Activated CD4-positive, alpha-beta T cell treated with anti-CD3 and anti-CD28 coated beads for 1 hour (primary cell): ENCODE measurements at places on chromosomes 12 and 14.

DNA sequence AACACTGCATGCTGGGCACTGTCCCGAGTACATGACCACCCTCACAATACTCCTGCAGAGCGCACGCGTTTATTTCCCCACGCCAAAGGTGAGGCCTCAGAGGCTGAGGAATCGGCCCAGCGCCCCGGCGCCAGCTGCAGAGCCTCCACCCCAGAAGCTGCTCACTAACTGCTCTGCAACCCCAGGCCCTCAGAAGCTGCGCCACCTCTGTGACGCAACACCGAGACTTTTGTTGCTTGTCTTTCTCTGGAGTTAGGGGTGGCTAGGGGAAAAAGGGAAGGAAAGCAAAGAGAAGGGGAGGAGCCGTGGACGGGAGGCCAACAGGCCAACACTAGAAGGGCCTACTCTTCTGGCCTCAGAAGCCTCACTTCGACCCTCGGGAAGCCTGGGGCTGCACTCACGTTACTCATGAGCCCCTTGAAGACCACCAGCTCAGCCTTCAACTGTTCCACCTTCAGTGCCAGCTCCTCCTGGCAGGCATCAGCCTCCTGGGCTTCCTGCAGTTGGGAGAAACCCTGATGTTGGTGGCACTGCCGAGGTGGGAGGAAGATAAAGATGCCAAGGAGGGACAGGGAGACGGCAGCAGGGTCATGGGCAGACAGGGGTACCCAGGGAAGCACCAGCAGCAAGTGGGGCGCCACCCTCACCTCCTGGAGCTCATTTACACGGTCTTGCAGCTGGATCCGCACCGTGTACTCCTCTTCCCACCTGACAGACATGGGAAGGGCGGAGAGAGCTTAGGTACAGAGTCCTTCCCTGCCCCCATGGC is 5.4 kb downstream of the IFFO1 start:
- DNase-seq = no peak

GRCh38 chr12:96812153-96812552 is 94.9 kb upstream of the NEDD1 start:
- DNase-seq = no peak

- DNase-seq = no peak
Measured at GRCh38 chr14:93736378-93737014, 51.8 kb downstream of the PRIMA1 start.

GRCh38 chr12:90262251-90262650 is 553.6 kb upstream of the ATP2B1 start:
- no peak for DNase-seq

- DNase-seq = no peak
Measured at GRCh38 chr12:116160883-116161458, 116.5 kb downstream of the MED13L start.

DNA sequence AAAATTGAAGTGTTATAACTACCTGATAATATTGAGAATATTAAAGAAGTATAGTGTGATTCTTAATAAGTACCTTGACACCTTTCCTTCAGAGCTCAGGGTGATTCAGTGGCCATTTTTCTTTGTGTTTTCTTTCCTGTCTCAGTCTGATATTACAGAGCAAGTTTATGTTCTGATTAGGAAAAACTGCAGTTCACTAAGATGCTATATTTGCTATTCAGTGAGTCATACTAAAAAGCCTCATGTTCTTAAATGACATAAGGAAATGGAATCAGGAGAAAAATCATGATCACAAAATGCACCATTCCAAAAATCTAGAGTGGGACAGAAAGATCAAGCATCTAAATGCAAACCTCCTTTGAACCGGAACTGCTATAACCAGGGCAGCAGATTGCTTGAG is 390.6 kb upstream of the ATP2B1 start:
- DNase-seq = no peak

DNA sequence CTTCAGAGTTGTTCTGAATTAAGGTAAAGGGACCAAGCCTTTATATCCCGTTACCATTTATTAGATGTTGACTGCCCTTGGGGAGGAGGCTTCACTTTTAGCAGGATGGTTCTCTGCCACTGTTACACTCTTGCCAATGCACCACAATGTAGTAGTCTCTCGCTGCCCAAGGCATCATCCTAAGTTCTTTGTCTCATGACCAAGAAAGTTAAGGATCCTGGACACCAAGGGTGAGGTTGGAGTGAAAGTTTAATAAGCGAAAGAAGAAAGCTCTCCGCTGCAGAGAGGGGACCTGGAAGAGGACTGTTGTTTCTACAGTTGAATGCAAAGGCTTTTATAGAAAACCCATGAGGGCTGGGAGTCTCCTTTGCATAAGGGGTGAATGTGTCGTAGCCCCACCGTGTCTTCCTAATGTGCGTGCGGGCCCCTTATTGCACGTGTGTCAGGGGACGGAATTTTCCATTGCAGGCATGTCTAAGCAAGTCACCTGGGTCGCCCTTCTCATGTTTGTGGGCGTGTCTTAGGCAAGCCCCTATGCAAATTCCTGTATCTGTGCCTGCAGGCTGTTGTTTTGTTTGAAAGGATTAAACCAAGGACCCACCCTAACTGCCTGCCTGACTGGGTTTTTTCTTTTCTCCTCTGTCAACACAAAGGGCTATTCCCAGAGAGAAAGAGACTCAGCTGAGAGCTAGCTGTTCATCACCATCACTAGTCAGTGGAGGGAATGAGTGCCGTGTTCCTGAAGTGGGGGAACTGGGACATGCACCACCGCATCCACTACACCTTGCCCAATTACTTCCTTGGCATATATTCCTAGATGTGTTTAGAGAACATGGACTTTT is 17.6 kb upstream of the RNASE1 start:
- no peak for DNase-seq

- DNase-seq = peak; percentile 97
Measured at GRCh38 chr12:56688129-56688845, at the start of gene PTGES3. TSS of gene PTGES3 (minus strand) at chr12:56688284. CDS start at chr12:56687999, 285 bp downstream.

GRCh38 chr12:130083002-130083401 is 79.3 kb upstream of the FZD10 start:
- no peak for DNase-seq

- DNase-seq = no peak
Measured at GRCh38 chr12:131366261-131366871, 344.5 kb upstream of the SFSWAP start.

GRCh38 chr12:128042825-128043224 is 224.1 kb upstream of the TMEM132C start:
- DNase-seq = no peak

DNA sequence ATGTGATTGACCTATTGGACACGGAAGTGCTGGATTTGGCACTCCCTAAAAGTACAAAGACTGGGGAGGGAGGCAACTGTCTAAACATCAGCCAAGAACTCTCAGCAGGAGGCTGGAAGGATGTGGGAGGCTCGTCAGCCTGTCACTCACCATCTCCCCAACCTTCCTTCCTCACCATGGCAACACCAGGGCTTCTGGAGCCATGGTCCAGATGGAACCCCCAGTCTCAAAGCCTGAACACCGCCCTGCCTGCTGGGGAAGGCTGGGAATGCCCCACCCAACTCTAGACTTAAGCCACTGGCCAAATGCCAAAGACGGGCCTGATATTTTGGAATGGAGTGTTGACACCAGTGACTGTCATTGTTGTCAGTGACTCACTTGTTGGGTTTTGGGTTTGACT is 55.3 kb downstream of the GALNT16 start:
- no peak for DNase-seq

- no peak for DNase-seq
Measured at GRCh38 chr12:8553088-8553627, 12.5 kb upstream of the CLEC4E start.

- no peak for DNase-seq
Measured at GRCh38 chr12:52969828-52970569, 21.1 kb downstream of the KRT18 start.

DNA sequence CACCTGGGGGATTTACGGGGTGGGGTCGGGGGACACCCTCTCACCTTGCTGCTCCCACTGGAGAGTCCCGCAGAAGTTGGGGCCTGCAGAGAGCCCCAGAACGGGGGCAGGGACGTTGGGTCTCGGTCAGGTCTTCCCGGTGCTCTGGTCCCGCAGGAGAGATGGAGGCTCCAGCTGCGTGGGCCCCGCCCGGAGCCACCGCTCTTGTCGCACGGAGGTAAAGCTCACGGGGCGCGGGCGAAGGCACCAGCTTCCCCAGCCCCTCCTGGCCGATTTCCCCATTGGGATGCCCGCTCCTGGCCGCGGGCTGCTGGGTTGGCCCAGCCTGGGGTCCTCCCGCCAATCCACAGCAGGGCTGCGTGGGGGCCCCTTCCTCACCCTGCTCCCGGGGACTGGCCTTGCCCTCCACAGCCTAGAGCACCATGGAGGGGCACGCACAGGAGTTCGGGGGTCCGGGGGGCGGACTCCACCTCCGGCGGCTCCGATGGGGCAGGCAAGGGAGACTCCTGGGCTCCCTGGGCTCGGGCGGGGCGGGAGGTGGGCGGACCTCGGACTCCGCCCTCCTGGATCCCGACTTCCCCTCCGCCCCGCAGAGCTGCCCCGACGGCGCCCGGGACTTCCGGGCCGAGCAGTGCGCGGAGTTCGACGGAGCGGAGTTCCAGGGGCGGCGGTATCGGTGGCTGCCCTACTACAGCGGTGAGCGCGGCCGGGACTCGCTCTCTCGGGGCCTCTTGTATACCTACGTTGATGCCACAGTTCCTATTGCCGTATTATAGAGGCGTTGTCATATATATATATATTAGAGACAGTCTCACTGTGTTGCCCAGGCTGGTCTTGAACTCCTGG is 8.4 kb downstream of the PAPLN start:
- peak; percentile 16 for DNase-seq

DNA sequence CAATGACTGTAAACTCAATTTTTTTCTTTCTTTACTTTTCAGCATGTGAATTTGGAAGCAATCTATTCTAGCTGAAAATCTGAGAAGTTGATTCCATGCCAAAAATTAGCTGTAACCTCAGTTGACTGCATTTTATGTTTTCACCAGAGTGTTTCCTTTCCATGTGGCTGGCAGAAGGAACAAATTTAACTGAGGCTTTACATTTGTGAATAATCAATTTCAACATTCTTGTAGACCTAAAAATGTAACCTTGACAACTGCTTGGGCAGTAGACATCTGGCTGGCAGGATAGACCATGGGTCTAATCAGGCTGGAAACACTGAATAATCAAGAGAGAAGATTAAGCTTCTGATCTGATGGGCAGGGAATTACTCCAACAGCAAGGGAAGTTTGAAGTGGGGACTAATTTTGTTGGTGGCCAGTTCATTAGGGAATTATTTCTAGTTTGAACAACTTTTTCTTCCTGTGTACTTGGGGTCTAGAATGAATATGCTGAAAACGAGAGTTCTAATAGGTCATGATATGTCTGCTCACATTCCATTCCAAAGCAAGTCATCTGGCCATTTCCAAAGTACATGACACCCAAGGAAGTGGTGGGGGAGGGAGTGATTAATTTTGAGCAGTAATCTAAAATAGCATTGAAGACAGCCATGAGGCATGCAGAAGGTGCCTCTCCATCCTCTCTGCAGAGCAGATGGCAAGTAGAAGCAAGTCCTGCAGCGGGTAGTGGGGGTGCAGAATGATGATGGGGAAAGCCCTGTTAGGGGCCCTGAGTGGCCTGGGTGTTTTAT is 68.2 kb downstream of the ATP23 start:
- DNase-seq = no peak

DNA sequence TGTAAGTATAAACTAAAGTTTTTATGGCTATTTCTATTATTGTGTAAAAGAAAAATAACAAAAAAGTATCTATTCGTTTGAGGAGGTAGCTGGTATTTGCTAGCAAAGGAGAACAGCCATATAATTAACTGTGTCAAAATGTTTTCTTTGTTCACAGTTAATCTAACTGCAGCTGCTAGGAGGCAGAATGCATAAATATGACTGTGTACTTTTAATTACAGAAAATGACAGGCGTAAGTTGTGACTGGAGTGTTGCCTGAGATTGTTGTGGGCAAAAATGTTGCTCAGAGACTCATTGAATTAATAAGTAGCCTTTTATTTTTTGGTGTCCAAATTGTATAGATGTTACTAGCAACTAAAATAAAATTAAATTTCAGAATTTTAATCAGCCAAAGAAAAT is 33.5 kb downstream of the PTPRO start:
- no peak for DNase-seq

DNA sequence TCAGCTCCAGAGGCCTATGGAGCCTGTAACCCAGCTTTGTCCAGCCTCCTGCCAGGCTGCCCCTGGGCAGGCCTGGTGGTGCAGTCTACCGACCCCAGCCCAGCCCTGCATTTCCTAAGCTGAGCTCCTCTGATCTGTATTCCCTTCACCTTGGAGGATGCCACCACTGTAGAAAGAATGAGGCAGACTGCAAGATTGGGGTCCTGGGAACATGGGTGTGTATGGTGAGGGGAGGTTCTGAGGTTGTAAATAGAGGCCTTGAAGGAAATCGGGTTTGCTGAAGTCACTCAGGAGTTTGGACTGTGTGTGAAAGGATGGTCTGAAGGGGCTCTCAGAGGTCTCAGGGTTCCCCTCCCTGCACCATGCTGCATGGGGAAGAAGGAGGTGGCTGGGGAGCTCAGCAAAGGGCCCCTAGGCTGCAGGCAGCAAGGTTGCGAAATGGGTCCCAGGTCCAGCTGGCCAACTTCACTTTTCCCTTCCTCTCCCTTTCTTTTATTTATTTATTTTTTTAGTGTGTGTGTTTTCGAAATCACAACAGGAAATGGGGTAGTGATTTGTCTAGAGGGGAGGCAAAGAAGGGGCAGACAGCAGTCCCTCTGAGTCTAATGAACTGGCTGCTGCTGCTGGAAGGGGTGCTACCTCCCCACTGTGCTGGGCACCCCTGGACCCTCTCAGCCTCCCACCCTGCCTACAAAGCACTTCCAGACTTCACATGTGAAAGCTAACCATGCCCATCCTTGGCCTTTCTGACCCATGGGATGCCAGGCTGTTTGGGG is 1.2 kb upstream of the LRP1-AS start:
- no peak for DNase-seq

GRCh38 chr12:5868625-5869295 is 76.3 kb downstream of the ANO2 start:
- no peak for DNase-seq

DNA sequence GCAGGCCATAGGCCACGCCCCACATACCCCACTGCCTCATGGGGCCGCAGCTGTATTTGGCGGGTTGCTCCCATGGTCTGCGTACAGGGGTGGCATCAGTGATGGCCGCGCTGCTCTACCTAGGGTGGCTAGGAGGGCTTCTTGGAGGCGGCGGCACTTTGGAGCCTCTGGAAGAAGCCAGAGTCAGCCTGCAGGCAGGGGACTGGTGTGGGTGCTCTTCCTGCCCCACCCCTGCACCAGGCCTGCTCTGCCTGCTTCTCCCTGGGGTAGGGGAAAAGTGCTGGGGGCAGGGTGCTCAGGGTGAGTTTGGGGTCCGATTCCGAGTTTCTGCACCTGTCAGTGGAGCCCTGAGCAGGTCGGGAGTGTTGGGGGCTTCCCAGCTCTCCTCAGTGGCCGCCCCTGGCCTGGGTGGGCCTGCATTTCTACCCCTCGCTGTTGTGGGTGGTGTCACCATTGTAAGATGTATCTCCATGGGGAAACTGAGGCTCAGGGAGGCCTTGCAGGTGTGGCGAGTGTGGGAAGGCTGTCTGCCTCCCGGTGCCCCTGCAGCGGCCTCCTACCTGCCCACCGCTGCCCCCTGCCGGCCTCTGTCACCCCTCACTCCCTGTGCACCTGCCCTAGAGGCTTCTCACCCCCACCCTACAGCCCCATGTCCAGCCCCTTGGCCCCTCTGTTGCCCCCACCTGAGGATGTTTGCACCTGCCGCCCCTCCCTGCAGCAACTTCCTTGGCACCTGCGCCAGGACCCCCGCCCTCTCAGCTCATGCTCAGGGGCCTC is 5.5 kb downstream of the CEP170B start:
- DNase-seq = peak; percentile 36

GRCh38 chr14:68820999-68821683 is 28.3 kb upstream of the ZFP36L1 start:
- DNase-seq = no peak

- DNase-seq = peak; percentile 62
Measured at GRCh38 chr12:111404362-111405148, 1.2 kb upstream of the SH2B3 start.
